ENCODE measurements at places on chromosomes 2 and 18.

GRCh38 chr2:233354500-233354924 lies 218 bp downstream of the DGKD start:
- DNase-seq = no peak

DNA sequence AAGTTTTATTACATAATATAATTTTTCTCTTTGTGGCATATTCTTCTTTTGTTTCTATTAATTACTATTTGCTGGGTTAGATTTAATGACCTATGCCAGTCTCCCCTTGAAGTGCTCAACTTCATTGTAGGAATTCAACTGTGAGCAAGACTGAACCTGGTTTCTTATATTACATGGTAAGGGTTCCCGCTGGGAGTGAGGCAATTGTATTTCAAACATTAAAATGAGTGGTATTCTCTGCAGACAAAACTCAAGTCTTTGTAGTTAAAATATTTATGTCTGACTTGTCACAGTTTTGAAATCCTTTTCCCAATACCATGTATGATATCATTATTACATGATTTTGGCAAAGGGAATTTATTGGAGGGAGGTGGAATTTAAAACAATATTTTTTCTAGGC lies 278.7 kb downstream of the GULP1 start:
- DNase-seq = no peak

DNA sequence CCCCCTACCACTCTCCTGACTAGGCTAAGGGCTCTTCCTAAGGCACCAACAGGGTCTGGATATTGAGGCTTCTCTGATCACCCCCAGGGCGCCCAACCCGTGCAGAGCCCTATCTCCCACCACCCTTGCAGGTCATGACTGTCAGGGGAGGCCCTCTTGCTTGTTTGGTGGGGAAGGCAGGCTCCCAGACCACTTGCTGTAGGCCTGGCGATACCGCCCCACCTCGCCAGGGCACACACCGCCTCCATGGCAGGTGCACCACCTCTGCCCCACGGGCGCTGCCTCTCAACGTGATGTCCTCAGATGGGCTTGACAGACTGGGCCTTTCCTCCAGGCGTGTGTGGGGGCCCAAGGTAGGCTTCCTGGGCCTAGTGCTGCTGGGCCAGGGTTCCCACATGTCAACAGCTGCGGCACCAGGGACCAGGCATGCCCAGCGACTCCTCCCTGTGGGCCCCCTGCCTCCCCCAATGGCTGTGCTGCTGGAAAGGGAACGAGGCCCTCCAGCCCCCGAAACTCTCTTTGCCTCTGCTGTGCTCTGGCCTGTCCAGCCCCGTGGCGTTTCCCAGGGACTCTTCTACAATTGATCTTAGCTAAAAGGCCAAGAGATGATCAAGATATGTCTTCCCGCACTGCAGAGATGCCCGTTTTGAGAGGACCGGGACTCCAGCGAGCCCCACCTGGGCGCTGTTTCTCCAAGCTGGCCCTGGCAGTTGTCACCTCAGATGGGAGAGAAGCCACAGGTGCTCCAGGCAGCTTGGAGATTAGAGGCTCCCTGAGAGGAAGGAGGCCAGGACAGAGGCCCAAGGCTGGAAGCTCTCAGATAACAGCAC lies 7.5 kb downstream of the NPPC start:
- DNase-seq = no peak

DNA sequence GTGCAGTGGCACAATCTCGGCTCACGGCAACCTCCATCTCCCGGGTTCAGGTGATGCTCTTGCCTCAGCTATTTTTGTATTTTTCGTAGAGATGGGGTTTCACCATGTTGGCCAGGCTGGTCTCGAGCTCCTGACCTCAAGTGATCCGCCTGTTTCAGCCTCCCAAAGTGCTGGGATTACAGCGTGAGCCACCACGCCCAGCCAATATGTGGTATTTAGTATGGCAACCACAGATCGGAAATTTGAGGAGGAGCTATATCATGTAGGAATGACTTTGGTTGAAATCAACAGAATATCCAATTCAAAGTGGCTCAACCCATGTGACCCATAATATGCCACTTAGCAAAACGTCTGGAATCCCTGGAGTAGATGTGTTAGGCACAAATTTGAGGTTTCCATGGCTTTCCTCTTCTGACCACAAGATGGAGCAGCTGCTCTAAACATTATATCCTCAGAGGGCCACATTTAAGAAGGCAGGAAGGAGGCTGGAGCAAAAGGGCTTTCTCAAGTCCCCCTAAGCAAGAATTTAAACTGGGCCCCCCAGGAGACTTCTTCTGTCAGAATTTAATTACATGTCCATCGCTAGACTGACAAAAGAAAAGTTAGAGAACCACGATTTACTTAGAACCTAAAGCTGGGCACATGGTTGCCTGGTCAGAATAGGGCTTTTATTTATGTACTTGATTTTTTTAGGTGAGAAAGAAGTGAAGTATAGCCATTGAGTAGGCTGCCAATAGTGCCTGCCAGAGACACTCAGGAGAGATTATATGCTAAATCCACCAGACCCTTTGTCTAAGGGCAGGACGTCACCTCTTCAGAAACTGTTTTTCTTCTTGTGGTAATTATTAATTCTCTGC lies 49.6 kb upstream of the ITSN2 start:
- peak; percentile 38 for DNase-seq

DNA sequence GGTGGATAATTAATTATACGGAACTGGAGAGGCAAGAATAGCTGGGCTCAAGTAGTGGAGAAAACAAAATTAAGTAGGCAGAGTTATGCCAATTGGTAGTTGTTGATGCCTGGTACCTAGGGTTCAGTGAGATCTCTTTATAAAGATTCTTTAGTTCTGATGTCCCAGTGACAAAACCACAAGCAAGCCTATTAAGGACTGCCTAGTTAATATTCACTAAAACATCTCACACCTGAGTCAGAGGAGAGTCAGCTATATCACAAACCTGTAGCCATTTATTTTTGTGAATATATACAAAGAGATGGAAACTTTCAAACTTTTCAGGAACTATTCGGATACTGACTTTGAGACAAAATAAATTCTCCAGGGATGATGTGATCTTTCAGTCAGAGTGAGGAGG lies 213.9 kb upstream of the CYP26B1 start:
- DNase-seq = no peak

DNA sequence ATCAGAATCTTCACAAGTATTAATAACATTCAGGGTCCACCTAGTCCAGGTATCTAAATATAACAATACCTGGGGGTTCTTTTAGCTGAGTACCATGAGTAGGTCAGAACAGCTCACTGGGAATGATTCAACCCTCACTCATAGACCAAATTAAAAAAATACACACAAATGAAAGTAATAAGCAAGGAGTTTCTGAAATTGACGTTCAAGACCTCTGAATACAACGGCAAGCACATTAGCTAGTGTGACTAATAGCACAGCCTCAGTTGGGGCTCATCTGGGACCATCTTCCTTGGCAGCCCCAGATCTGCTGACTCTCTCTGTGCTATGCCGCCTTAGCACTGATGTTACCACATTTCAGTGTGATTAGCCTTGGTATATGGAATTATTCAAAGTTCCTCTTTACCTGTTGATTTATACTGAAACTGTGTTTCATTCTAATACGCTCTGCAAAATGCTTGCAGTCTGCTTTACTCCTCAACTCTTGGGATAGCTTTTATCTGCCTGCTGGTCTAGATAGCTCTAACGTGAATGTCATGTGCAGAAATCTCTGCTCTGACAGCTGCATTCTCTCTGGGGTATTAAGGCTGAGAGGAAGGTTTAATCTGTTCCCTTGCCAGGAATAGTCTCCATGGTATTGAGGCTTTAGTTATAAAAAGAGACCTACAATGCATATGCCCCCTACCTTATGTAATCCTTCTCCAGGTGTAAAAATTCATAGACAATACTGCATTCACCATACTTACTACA lies 153.3 kb downstream of the METTL4 start:
- DNase-seq = no peak

DNA sequence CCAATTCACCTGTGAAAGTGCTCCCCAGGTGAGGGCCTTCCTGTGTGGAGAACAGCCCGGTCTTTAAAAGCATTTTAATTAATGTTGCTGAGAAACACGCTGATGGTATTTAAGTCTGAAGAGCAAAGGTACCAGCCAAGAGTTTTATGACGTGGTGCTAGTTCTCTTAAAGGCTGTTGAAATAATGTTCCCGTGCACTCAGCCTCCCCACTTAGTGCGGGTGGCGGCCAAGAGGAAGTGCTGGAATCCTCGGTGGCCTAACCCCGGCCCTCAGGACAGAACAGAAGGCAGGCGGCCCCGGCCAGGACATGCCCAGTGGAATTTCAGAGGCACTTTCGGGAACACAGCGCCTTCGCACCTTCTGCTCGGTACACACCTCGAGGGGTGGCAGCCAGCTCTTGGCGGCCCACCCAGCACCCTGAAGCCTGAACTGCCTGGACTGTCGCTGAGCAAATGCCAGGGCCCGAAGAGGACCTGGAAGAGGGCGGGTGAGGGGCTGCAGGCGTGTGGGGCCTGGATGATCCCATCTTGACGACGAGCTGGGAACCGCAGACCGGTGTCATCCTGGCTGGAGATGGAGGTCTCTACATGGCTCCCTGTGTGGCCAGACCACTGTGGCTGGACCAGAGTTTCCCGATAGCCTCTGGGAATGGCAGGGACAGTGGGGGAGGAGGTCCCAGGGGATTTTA lies 142.9 kb downstream of the ASB1 start:
- no peak for DNase-seq

GRCh38 chr2:169767243-169767888 lies 31.3 kb upstream of the SSB start:
- DNase-seq = peak; percentile 67

DNA sequence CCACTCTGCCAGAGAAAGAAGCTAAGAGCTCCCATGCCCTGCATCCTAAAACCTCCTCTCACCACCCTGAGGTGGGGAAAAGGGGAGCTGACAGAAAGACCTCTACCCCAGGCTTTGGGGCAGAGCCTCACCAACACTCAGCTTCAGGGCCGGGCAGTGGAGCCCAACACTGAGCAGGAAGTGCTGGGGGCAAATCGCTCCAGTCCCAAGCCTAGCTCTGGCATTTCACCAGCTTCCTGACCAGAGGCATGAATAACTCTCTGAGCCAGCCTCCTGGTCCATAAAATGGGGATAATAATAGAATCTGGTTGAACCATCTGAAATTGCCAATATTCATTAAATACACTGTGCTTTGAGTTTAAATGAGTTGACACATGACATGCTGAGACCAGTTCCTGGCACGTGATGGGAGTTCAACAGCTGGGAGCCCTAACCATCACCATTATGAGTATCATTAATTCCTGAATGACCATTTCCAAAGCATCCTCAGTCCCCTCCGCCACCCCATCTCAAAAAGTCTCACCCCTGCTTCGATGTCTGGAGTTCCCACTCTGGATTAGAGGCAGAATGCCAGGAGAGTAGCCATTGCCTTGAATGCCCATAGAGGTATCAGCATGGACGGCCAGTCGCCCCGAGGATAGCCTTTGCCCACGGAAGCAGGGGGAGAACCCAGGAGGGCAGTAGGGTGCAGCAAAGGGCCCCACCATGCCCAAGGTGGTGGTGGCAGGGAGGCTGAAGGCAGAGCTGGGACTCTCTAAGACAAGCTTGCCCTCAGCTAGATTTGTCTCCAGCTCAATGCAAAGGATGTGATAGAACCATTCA lies 153.4 kb downstream of the TNS1 start:
- DNase-seq = no peak

DNA sequence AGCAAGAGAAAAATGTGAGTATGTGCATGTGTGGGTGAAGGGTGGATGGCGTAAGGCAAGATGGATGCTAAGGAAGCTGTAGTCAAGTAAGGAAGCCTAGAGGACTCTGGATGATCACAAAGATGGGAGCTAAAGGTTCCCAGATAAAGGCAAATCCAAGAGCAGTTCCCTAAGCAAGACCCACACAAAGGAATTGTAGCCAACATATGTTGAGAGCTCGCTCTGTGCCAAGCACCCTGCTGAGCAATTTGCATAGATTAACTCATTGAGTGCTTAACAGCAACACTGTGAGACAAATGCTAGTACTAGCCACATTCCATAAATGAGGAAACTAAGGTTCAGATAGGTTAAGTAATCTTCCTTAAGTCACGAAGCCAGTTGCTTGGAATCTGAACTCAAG lies 132.6 kb downstream of the C1D start:
- DNase-seq = no peak

- DNase-seq = no peak
These were observed 129.4 kb upstream of the TPO start for GRCh38 chr2:1283871-1284270.

DNA sequence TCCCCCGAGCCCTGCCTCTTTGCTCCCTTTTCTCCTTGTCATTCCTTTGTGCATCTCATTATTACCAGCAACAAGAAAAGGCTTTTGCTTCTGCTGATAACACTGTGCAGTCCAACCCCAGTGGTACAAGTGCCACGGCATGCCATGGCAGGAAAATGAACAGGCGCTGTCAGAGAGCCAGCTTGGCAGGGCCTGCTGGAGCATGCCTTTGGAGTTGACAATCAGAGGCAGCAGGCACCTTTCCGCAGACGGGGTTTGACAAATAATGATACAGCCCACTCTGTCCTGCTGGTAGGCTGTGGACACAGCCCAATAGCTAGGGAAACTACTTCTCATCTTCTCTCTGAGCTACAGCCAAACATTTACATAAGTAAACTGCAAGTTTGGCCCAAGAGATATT lies 243.9 kb upstream of the LRRTM1 start:
- no peak for DNase-seq

DNA sequence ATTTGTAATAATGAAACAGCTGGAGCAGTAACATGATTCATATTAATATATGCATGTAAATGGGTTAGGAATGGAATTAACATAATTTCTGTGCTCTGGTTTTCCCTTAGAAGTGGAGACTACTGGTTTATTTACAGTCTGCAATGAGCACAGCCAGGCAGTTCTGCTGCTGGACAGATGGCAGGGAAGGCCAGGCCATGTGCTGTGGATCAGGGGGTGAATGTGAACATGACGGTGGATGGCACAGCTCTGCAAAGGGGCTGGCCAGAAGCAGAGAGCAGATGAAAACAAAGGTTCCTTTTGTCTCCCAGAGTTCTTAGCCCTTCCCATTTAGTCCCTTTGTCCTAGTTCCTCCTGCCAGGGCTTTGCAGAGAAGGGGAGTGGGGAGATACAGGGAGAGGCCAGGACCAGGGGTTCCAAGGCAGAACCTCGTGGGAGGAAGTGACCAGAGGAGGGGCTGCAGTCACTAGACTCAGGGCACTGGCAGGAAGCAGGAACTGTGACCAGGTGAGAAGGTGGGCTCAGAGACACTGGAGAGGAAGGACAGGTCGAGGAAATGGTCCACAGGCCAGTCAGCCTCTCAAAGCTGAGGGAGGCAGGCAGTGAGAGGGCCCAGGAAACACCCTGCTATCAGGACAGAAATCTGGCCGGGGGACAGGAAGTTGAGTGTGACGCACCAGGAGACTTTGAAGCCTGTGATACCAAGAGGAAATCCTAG lies 112.9 kb upstream of the ATP8B1 start:
- DNase-seq = no peak

DNA sequence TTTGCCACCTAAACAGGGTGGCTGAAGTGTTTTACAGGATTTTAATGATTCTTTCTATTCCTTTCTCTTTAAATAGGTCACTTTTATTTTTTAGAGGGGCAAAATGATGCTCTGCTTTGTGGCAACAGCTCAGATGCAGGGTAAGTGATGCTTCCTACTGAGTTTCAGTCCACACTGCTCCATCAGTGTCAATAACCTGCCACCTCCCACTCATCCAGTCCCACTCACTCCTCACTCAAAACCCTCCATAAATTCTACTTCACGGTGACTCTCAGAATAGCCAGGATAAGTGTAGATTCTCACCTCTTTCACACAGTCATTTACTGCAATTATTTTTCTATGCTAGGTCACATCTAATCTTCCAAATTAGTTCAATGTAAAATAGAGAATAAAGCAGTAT lies 72.7 kb downstream of the SCN2A start:
- DNase-seq = no peak

Data from activated CD4-positive, alpha-beta T cell treated with anti-CD3 and anti-CD28 coated beads for 4 hours (primary cell).